Transverse colon (tissue), 4 donors: ENCODE measurements at places on chromosomes 7 and 10. TPM values are rescaled to one million over a fixed set of nuclear protein-coding genes. Genes with fewer than 3 reads are reported as not detected.

The GIMAP5 gene
- 15.7 TPM for total RNA-seq

DNA sequence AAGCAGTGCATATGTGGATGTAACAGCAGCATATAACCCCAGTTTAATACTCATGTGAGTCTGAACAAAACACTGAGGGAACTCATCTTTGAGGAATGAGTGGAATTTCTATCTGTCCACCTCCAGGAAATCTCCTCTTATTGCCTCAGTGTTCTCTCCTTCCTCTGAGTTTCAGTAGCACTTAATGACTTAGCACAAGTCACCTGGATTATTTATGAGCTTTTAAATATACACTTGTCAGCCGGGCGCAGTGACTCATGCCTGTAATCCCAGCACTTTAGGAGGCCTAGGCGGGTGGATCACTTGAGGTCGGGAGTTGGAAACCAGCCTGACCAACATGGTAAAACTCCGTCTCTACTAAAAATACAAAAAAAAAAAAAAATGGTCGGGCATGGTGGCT lies 4.3 kb downstream of the LRRC20 start:
- no peaks in the 10 kb centered on the region for H3K36me3 ChIP-seq
- H3K4me1 ChIP-seq: peaks cover 9% of the 10 kb centered on the region
- DNase-seq: no peak
- H3K27ac ChIP-seq: no peak overlapping the region
- no peak overlapping the region for H3K4me3 ChIP-seq

The PRKAR1B gene
- total RNA-seq: 18.0 TPM

The ZNF853 gene
- 2.9 TPM for total RNA-seq

The KLF14 gene
- not detected for total RNA-seq

DNA sequence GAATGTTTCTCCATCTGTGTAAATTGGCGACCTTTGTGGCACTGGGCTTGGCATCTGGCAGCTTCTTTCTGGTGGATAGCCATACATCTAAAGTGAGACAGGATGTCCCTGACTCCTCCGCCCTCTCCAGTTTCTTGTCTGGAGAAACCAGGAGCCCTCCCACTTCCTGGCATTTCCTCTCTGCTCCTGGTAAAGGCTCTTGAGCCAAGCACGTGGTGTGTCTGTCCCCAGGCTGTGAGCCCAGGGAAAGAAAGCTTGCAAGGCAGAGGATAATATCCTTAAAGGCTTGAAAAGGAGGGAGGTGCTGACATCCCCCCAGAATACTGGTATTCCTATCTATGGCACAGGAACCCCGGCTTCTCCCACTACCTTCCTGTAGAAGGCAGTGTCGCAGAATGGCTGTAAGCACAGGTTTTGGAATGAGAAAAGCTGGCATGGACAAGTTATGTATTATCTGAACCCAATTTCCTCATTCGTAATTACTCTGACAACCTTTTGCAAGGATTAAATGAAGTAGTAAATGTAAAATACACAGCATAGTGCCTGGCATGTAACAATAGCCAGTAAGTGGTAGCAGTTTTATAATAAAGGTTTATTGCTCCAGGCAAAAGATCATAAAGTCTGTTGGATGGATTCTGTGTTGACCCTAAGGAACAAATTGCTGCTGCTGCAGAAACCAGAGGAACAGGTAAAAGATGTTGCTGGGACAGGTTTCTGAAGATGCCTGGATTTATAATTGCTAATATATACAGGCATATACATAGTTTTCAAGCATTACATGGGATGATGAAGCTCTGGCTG lies 11.8 kb upstream of the ACSL5 start:
- H3K27me3 ChIP-seq: no peaks in the 10 kb centered on the region
- H3K27ac ChIP-seq: peak overlapping the region; percentile 90
- peak; percentile 70 for DNase-seq
- H3K4me3 ChIP-seq: no peak overlapping the region
